ENCODE measurements at places on chromosomes 7 and 10. TPM values are rescaled to one million over a fixed set of nuclear protein-coding genes. Genes with fewer than 3 reads are reported as not detected.

LUC7L2 gene
- 49.9 TPM for total RNA-seq

PAPOLB gene
- 0.05 TPM for total RNA-seq

- DNase-seq, result no peak
Measured at GRCh38 chr10:128839134-128839533, 627.9 kb upstream of the MGMT start.

DNA sequence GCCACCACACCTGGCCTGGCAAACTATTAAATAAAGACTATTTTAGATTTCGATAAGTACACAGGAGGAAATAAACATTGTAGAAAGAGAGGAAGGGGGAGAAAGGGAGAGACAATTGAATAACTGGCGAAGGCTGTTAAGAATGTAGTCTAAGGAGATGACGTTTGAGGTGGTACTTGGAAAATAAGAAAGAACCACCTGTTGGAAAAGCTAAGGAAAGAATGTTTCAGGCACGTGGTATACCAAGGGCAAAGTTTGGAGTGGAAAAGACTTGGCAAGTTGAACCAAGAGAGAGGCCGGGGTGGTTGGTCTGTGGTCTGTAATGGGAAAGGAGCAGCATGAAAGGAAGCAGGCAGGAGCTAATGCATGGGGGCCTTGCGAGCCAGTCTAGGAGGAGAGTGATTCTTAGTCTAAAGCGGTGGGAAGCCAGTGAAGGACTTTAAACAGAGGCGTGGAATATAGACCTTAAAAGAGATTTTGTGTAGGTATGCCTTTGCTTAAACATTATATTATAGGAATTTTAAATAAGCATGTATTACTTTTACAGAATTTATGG is 9.4 kb downstream of the ING3 start:
- no peak for DNase-seq

GRCh38 chr7:138154661-138155060 is 78.4 kb downstream of the AKR1D1 start:
- no peak for DNase-seq

GRCh38 chr10:36499693-36500092 is 625.7 kb upstream of the ANKRD30A start:
- DNase-seq, result no peak

GRCh38 chr10:87503886-87504285 is 807 bp upstream of the MINPP1 start:
- no peak for DNase-seq

- DNase-seq, result no peak
Measured at GRCh38 chr10:112695539-112695938, 248.5 kb downstream of the VTI1A start.

GRCh38 chr10:88523739-88524400 is 59.2 kb downstream of the RNLS start:
- no peak for DNase-seq

- DNase-seq, result no peak
Measured at GRCh38 chr7:36887969-36888368, 163.7 kb upstream of the AOAH start.

DNA sequence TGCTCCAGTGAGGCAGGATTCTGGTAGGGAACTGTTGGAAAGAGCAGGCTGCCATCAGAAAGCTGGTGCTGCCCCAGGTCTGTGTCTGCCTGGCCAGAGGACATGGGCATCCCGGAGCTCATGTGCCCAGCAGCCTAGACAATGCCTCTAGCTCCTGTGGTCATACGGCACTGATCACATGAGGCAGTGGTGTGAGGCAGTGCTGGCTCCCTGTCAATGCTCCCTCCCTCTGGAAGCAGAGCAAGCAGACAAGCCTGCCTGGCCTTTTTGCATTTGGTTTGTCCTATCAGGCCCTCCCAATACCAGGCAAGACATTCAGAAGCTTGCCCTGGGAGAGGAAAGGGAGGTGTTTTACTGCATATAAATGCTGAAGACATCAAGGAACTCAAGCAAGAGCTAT is 19.5 kb upstream of the MMP21 start:
- peak; percentile 66 for DNase-seq

DNA sequence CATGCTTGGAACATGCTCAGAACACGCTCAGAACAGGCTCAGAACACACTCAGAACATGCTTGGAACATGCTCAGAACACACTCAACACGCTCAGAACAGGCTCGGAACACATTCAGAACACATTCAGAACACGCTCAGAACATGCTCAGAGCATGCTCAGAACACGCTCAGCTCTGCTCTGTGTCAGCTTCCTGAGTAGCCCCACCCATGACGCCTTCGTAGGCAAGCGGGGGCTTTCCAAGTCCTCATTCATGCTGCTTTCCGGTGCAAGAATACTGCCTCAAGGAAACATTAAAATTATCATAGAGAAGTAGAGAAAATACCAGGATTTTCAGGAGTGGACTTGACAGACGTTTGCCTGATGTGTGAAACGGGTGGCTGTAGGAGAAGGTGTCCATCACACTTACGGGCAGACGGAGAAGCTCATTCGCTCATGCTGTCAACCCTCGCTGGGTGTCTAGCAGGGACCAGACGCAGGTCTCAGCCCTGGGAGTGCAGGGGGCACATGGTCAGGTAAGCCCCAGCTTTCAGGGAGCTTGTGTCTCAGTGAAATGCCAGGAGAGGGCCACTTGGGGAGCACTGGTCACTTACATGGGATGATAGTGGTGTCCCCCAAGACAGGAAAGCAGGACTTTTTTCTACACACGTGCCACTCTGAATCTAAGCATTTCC is 24.7 kb downstream of the EN2 start:
- DNase-seq, result no peak

DNA sequence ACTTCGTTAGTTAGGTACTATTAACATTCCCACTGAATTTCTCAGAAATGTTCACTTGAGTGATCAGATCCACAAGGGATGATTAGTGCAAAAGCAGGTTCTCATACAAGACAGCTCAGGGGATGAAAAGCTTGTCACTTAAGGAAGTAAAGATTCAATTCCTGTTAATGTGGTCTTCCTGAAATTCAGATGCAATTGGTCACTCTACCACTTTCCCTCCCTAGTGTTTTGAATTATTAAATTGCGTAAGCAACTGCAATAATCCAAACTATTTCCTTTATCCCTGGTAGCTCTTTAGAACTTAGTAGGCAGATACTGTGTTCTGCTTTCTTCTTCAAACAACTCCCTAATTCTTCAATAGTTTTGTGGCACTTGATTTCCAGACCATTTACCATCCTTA is 121.4 kb downstream of the MAGI2 start:
- no peak for DNase-seq

- no peak for DNase-seq
Measured at GRCh38 chr7:40833888-40834234, 699.1 kb downstream of the SUGCT start.

- no peak for DNase-seq
Measured at GRCh38 chr10:13511409-13511808, 17.4 kb downstream of the BEND7 start.

- DNase-seq, result peak; percentile 63
Measured at GRCh38 chr10:70430493-70431445, 10.7 kb downstream of the NODAL start.

DNA sequence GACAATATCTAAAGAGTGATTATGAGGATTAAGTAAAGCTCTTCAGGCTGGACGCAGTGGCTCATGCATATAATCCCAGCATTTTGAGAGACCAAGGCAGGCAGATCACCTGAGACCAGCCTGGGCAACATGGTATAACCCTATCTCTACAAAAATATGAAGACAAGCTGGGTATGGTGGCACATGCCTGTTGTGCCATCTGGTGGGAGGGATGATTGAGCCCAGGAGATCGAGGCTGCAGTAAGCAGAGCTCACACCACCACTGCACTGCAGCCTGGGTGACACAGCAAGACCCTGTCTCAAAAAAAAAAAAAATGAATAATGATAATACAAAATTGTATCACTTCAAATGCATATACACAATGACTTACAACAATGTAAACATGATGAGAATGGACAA is 195.6 kb upstream of the AUTS2 start:
- no peak for DNase-seq

- no peak for DNase-seq
Measured at GRCh38 chr10:111126077-111126476, 49.2 kb downstream of the ADRA2A start.

DNA sequence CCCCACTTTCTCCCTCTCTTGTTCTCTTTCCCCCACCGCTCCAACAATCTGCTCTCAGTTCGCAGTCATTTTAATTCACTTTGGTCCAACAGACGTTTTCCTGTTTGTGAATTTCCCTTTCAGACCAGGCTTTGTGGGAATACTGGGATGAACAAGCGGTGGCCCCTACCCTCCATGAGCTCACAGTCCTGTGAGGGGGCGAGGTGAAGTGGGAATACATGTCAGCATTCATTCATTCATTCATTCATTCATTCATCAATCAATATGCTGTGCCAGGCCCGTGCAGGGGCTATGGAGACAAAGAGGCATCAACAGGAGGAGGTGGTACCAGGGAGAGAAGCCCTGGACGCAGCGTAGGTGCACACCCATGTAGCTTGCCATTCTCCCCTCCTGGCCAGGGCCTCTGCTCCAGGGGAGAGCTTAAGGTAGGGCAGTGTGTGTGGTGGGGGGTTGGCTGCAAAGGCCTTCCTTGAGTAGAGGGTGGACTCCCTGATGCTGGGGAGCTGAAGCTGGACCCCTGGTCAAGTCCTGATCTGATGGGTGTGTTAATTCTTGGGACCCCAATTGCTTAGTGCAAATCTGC is 16.1 kb downstream of the PRF1 start:
- DNase-seq, result no peak

DNA sequence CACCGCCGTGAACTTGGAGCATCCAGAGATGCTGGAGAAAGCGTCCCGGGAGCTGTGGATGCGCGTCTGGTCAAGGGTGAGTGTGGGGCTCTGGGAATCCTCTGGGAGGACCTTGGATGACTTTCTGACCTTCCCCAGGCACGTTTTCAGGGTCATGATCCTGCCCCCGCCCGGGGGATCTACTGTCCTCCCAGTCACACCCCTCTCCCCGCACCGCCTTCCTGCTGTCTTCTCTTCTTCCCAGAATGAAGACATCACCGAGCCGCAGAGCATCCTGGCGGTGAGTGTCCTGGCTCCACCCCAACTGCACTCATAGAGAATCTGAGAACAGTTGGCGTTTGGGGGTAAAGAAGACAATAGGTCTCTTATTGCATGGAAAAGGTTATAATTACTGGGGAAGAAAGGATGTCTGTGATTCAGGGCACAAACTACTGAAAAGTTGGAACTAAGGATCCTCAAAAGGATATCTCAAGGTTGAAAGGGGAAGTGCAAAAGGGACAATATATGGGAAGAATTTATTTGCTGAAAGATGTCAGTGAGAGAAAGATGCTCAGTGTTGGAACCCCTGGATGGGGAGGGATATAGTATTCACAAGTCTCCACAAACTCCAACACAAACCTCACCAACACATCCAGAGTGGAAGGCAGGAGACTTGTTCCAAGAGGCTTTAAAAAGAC is 1.9 kb downstream of the GSTK1 start:
- DNase-seq, result peak; percentile 42

- DNase-seq, result no peak
Measured at GRCh38 chr10:48799341-48800006, 114.8 kb downstream of the WDFY4 start.

- DNase-seq, result no peak
Measured at GRCh38 chr7:115191526-115191925, 269.6 kb downstream of the MDFIC start.

- DNase-seq, result no peak
Measured at GRCh38 chr10:6702030-6702429, 122.0 kb upstream of the PRKCQ start.

DNA sequence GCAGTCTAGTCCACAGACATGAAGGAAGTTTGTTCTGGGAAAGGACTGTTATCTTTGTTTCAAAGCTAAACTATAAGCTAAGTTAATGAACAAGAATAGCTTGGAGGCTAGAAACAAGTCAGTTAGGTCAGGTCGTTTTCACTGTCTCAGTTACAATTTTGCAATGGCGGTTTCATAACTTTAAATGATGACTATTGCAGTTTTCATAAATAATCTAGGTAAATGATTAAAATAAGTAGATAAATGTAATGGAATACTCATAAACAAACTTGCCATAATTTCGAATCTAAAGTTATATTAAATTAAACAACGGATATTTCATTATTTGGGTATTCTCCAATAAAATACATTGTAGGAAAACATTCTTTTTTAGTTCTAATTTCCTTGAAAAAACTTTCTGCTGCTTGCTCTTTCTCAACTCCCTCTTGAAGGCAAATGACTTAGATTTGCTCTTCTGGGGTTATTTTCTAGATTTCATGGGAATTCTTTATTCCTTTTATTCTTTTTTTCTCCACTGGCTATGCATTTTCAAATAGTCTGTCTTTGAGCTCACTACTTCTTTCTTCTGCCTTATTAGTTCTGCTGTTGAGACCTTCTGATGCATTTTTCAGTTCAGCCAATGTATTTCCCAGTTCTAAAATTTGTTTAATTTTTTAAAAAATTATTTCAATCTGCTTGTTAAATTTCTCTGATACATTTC is 103.8 kb upstream of the APBB1IP start:
- DNase-seq, result no peak

- DNase-seq, result no peak
Measured at GRCh38 chr10:11227103-11227502, 209.4 kb downstream of the CELF2 start.

DNA sequence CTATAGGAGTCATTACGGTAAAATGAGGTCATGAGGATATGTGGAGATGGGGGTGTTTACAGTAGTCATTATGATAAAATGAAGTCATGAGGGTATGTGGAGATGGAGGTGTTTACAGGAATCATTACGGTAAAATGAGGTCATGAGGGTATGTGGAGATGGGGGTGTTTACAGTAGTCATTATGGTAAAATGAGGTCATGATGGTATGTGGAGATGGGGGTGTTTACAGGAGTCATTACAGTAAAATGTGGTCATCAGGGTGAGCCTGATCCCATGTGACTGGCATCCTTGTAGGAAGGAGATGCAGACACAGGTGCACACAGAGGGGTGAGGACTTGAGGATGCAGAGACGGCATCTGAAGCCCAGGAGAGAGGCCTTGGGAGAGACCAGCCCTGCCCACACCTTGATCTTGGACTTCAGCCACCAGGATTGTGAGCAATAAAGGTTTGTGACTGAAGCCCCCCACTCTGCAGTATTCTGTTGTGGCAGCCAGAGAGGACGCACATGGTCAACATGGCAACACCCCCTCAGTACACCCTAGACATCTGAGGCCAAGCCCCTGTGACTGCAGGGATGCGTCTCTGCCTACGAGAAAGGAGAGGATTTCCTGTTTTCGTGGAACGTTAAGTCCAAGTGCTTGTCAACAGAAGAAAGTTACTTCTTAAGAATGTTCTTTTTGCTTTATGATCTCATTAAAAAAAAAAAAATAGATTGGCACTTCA is 544.4 kb downstream of the DNAJB6 start:
- no peak for DNase-seq

GRCh38 chr7:149831741-149832219 is 6.4 kb upstream of the ZNF862 start:
- DNase-seq, result no peak

- DNase-seq, result no peak
Measured at GRCh38 chr7:156618078-156618779, 22.3 kb upstream of the RNF32 start.
